ENCODE measurements at places on chromosomes 3 and 15.

DNA sequence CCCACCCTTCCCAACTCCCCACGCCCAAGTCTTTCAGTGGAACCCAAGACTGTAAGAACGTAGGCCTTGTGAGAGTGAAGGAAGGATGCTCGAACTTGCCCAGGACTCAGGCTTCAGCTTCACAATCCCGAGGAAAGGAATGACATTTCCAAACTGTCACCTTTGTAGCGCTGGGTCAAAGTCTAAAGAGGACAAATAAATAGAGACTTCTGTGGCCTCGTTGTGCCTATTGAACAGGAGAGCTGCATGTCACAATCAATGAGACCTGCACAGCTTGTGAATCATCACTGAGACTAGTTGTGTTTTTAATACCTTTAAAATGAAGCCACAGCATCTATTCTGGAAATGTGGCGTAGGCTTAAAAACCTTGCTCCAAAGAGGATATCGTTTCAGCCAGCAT, 222.8 kb upstream of the ST8SIA2 start:
- no peak for DNase-seq

- DNase-seq = no peak
Observed at GRCh38 chr3:46203681-46204080, 4.4 kb downstream of the CCR1 start.

- DNase-seq = no peak
Observed at GRCh38 chr3:55584716-55585368, 97.7 kb upstream of the WNT5A start.

DNA sequence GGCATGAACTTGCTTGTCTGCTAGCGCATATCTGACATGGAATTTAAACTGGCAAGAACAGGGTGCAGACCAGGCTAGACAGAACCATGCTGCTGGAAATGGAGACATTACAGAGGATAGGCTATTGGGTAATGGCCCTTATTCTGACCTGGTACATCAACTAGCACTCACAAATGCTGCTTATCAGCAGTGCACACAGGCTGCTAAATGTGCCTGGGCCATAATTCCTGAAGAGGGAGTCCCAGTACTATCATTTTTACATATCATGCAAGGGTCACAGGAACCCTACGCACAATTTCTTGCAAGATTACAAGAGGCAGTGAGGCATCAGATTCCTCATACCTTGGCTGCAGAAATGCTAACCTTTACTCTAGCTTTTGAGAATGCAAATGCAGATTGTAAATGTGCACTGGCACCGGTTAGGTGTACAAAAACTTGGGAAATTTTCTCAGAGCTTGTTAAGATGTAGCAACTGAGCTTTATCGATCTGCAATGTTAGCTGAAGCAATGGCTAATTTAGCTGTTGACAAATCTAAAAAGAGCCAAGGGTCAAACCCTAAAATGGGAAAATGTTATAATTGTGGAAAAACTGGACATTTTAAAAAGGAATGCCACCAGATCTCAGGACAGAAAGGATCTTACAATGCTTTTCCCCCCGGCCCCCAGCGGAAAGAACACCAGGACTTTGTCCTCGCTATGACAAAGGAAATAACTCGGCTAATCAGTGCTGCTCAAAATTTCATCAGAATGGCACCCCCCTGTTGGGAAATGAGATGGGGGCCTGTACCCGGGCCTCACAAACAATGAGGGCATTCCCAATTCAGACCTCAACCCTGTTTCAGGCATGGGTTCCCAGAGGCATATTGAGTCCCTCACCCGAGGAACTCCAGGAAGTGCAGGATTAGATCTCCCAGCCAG, 21.1 kb downstream of the CCRL2 start:
- no peak for DNase-seq

GRCh38 chr3:88301273-88301995, 151.7 kb downstream of the C3orf38 start:
- DNase-seq = no peak

DNA sequence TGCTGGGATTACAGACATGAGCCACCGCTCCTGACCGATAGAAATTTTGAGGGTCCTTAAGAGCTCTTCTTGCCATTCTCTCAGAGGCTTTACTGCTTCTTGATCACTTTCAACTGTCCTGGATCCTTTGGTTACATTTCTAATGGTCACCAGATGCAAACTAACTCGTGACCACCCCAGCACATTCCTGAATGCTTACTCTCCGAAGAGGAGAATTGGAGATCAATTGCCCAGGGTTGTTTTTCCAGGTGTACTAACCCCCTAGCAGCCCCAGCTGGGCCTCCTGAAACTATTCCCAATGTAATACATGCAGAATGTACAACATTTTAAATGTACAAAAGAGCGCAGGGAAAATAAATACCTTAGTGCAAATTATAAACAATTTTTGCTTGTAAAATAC, 65.1 kb upstream of the TBL1XR1 start:
- no peak for DNase-seq

DNA sequence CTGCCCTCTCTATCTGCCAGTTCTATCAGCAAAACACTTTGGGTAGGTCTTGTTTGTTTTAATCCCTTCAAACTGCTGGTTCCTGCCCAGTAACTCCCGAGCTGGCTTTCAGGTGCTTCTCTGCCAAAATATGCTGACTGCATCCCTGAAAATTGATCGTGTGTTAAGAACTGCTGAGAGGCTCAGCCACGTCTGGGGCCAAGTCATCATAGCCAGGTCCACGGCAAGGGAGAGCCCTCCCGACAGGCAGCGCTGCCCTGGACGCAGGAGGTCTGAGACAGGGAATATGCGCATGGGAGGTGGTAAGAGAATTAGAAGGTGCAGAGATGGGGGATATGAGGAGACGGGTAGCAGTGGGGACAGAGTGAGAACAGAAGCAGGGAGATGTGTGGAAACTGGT, 179.7 kb upstream of the TOPAZ1 start:
- DNase-seq = no peak

DNA sequence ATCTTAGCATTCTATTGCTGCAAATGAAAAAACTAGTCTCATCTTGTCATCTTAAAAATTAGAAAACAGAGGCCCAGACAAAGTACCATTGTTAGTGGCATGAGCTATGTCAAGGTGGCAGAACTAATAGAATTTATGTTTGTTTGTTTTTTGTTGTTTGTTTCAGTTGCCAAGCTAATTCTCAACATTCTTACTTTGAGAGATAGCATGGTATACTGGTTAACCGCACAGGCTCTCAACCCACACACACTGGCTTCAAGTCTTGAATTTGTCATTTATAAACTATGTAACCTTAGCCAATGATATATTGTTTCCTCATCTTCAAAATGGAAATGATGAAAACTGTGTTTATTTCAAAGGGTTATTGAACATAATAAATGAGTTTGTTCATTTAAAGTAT, 367.6 kb upstream of the PLSCR5 start:
- DNase-seq = no peak

GRCh38 chr3:155640098-155640497, 104.8 kb downstream of the PLCH1 start:
- no peak for DNase-seq

DNA sequence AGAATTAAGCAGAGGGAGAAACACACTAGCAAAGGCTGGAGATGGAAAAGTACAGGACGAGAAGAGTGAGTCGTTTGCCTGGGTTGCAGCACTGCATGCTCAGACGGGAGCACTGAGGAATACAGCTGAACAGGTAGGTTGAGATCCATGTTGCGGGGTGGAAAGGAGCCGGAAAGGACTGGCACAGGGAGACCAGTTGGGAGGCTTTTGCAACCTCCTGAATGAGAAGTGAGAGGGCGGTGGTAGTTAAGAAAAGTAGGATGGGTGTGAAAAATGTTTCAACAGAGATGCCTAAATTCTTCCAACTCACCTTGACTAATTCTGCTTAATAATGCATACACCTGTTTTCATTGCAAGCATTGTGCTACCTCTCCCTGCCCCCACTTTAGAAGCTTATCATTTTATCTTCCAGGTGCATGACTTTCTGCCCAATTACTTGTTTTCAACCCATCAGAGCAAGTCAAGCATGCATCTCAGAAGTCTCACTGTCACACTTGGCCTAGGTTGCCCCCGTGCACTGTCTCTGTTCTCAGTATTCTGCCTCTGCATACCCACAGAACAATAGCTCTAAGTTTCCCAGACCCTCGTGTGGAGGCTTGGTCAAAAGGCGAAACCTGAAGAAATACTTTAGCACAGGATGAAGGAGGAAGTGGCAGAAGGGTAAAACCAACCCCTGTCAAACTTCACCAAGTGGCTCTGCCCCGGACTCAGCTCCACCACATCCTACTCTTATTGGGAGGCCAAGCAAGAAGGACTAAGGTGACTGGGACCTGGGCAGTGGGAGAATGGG, 199.3 kb upstream of the BCL6 start:
- DNase-seq = no peak

Data from SIG-M5 (cell line).